Urothelium cell line (cell line): ENCODE measurements at places on chromosomes 16 and 17.
A peak's percentile ranks its signal among the peaks of the same experiment; 100 is the strongest.

GRCh38 chr16:86990451-86990850 is 326.7 kb downstream of the C16orf95 start:
- DNase-seq = no peak

- DNase-seq = no peak
Measured at GRCh38 chr16:31440516-31441184, 1.9 kb downstream of the ZNF843 start.

GRCh38 chr17:34892461-34893249 is 68.6 kb downstream of the CCT6B start:
- DNase-seq = no peak

GRCh38 chr17:81095383-81095762 is 60.4 kb downstream of the BAIAP2 start:
- DNase-seq = peak; percentile 39

DNA sequence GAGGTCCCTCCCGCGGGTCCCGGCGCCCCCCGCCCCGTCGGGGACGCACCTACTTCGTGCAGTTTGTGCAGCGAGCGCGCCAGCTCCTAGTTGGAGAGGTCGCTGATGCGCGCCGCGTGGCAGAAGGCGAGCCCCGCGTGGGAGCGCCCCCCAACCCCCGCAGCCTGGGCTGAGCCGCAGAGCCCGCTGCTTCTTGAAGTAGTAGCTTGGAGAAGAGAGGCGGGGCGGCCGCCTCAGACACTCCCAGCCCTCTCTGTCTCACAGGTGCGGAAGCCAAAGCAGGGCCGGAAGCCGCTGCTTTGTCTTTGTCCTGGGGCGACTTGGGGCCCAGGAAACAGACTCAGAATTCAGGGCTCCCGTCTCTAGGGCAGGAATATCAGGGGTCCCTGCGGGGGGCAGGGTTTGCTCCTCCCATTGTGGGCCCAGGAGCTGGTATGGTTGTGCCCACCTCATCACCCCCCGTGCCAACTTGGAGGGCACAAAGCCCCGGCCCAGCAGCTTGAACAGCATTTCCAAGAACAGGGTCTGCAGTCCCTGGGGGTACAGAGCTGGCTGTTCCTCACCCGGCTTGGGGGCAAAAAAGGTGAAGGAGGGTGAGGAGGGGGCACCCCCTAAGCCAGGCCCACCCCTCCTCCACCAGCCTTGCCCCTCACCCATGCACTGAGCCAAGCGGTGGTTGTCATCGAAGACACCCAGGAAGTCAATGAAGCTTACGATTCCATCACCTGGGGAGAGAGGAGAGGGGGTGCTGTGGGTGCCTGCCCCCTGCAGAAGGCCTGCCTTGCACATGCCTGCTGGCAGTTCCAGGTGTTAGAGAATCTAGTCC is 13.5 kb downstream of the SPATA32 start:
- DNase-seq = no peak

DNA sequence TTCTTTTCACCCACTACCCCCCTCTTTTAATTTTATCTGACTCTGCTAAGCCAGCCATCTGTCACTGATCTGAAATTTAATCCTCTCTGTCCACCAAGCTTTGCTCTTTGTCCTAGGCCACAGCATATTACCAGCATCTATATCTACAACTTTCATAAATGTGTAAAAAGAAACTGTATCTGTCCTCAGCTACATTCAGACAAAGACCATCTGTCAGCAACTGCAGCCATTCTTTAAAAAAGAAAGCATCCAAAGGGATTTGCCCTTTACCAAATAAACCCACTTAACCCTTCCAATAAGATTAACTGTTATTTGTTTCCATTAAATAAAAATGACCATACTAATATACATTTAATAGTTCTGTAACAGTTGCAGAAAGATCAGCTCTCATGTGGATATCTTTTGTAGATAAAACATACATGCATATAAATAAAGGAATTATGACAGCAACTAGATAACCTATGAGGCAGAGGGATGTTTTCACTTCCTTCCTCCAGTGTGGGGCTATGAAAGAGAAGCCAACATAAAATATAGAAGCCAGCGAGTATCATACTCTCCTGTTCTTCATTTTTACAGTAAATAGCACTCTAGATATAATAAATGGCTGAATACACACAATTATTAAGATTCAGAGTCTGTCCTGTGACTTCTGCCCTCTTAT is 602.5 kb upstream of the SALL1 start:
- DNase-seq = no peak

- no peak for DNase-seq
Measured at GRCh38 chr17:70173681-70174080, 4.3 kb downstream of the KCNJ2 start.

DNA sequence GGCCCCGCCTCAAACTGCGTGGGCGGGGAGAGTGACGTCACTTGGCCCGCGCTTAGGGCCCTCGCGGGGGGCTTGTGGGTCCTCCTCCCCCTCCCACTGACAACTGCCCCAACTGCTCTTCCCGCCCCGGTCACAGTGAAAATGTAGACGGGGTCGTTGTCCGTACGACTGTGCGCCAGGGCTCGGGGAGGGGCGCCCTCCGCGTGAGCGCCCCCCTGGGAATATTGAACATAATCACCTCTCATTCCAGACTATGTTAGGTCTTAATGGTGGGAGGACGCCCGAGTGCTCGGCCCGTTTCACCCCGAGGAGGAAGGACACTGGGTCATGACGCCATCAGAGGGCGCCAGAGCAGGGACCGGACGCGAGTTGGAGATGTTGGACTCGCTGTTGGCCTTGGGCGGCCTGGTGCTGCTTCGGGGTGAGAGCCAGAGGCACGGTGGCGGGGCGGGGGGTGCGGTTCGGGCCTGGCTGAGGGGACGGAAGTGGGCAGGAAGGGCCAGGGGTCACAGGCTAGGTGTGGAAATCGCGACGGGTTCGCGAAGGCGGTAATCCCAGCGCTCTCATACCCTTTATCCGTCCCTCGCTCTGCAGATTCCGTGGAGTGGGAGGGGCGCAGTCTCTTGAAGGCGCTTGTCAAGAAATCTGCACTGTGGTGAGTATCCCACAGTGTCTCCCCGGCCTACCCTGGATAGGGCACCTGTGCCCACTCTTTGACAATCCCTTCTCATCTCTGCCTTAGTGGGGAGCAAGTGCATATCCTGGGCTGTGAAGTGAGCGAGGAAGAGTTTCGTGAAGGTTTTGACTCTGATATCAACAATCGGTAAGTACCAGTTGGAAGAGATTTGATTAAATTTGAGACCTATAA is at the start of gene ELP5:
Gene ELP5, plus strand, starts transcription at position 40 of the 868 bp plus-strand sequence. Its CDS starts 336 bp downstream, at position 376.
- peak; percentile 84 for DNase-seq

DNA sequence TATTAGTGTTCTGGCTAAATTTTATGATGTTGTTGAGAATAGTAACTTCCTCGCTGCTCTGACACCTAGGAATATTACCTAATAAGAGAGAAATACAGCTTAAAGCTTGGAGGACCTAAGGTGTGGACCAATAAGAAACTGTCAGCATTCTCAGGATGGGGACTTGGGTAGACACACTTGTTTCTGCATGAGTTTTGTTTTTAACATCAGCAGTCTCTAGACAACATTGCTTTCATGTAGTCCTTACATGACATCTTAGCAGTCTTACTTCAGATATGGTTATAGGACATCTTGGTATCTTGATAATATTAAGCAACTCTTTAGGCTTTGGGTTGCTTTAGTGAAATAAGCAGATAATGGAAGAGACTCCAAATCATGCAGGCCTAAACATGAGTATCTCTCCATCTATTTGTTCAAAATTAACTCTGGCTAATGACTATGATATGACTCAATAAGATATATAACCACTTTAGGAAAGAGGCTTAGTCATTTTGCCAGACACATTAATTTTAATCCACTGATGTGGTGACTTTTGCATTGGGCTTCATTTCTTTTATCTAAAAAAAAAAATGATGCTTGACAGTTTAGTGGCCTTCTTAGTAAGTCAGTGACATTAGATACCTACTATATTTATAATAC is 84.5 kb downstream of the WNT3 start:
- DNase-seq = no peak

DNA sequence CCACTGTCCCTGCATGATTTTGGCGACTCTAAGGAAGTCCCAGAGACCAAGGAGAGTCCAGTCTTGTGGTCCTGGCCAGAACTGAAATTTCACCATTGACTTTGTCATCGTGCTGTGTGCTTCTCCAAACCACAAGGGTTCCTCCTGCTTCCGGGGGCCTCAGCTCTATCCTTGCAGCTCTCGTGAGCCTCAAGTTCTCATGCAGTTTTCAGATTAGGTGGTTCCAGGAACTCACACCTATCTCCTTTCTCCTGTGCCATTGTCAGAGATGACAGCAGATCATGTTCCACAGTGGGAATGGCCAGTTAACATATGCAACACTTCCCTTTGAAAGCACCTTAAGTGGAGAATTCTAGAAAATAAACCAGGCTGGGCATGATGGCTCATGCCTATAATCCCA is 97.9 kb upstream of the CRHR1 start:
- DNase-seq = no peak

DNA sequence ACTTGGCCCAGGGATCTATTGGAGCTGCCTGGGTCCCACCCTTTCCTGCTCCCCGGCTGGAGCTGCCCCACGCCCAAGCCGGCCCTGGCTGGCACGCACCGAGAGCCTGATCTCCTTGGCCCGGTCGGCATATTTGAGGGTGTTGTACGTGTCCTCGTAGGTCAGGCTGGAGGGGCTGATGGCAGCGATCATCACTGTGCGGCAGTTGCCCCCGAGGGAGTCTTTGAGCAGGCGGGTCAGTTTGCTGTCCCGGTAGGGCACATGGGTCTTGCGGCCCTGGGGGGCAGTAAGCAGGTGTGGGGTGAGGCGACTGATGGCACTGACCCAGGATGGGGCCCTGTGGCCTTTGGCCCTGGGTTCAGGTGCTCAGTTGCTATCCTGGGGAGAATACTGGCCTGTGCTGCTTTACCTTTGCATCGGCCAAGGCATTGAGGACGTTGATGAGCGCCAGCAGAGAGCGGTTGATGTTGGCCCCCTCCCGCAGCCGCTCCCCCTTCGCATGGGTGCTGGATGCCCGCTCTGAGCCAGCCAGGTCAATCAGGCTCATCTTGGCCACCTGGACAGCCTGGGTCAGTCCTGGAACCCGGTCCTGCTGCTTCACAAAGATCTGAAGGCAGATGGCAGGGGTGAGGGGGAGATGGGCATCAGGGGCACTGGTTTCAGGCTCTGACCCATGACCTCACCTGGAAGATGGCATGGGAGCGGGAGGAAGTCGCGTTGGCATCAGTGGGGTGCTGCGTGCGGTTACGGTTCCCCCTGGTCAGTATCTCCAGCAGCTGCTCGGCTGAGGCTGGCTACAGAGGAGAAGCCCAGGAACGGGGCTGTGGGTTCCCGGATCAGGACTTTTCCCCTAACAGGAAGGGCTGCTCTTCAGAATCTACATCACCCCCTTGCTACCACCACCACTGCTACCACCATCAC is 13.5 kb downstream of the KIF18B start:
- no peak for DNase-seq

DNA sequence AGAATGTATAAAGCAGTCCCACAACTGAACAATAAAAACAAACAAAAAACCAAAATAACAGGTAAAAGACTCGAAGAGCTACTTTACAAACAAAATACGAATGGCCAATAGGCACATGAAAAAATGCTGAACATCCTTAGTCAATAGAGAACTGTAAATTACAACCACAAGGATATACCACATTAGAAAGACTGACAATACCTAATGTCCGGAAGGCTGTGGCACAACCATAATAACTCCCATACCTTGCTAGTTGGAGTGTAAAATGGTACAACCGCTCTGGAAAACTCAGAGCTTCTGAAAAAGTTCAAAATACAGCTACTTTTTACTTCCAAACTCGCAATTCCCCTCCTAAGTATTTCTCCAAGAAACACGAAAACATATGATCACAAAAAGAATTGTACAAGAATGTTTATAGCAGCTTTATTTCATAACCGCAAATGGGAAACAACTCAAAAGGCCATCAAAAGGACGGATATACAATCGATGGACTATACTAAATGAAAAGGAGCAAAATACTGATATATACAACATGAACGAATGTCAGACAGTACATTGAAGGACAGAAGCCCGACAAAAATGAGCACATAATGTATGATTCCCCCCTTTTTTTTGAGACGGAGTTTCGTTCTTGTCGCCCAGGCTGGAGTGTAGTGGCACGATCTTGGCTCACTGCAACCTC is 2.3 kb downstream of the TP53 start:
- DNase-seq = no peak

- peak; percentile 88 for DNase-seq
Measured at GRCh38 chr17:48728232-48729231, at the start of gene HOXB13. Gene HOXB13 (minus strand): TSS chr17:48728750. CDS start chr17:48728593, 157 bp downstream.

DNA sequence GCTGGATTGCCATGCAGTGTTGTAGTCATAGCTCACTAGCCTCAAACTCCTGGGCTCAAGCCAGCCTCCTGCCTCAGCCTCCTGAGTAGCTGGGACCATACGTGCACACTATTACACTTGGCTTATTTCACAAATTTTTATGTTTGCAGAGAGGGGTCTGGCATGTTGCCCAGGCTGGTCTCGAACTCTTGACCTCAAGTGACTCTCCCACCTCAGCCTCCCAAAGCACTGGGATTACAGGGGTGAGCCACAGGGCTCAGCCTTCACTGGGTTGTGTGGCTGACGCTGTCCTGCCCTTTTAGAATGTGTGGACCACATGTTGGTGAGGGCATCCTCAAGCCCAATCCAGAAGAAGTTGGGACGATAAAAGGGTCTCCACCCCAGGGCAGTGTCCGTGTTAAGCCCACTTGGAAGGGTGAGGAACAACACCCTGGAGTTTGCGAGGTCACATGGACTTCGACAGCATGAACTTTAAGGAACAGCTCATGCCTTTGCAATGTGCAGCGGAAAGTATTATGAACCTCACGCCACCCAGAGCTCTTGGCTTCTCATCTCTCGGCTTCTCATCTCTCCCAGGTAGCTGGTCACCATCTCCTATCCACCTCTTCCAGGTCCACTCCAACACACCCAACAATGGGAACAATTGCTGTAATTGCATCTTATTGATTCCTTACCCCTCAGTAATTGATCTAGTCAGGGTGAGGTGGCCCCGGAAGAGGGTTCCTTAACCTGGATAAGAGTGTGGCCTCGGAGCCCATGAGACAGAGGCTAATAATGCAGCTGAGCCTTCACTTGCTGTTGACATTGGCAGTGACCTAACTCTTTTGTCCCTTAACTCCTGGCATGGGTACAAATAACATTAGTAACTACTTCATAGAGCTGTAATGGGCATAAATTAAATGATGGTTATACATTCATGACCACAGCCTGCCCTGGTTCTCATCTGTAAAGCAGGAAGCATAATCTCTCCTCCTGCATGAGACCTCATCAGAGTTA is 6.7 kb downstream of the FOXL1 start:
- DNase-seq = peak; percentile 45

GRCh38 chr17:78779850-78780249 is 2.2 kb downstream of the CYTH1 start:
- DNase-seq = no peak

GRCh38 chr16:35173295-35173694 is 1713.9 kb downstream of the TP53TG3F start:
- no peak for DNase-seq

DNA sequence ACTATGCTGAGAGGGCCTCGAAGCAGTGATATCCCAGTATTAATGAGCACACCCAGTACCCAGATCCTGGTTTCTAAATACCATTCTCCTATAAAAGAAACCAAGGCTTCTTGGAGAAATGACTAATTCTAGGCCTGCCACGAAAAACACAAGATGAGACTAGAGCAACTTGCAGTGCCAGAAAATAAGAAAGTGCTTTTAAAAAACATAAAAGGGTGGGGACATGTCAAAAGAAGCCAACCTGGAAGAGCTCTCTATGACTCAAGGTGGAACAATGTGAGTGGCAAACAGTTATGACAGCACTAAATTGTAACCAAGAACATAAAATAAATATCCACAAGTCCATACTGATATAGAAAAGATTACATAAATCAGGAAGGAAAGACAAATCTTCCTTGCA is 153.2 kb upstream of the KCNJ18 start:
- no peak for DNase-seq

- DNase-seq = peak; percentile 95
Measured at GRCh38 chr17:47850692-47851573, at the start of gene SP6. Gene SP6 (minus strand): TSS chr17:47851163. CDS start chr17:47848429, 2,734 bp downstream.

- DNase-seq = no peak
Measured at GRCh38 chr17:77694391-77695363, 263.8 kb upstream of the TNRC6C start.
